Non-pigmented ciliary epithelial cell (primary cell): ENCODE measurements at places on chromosomes 3 and 15.

GRCh38 chr15:64824929-64825430 lies 467 bp downstream of the PIF1 start:
- no peak for DNase-seq

GRCh38 chr15:38565287-38565670 lies 665 bp upstream of the RASGRP1 start:
- DNase-seq, result no peak

DNA sequence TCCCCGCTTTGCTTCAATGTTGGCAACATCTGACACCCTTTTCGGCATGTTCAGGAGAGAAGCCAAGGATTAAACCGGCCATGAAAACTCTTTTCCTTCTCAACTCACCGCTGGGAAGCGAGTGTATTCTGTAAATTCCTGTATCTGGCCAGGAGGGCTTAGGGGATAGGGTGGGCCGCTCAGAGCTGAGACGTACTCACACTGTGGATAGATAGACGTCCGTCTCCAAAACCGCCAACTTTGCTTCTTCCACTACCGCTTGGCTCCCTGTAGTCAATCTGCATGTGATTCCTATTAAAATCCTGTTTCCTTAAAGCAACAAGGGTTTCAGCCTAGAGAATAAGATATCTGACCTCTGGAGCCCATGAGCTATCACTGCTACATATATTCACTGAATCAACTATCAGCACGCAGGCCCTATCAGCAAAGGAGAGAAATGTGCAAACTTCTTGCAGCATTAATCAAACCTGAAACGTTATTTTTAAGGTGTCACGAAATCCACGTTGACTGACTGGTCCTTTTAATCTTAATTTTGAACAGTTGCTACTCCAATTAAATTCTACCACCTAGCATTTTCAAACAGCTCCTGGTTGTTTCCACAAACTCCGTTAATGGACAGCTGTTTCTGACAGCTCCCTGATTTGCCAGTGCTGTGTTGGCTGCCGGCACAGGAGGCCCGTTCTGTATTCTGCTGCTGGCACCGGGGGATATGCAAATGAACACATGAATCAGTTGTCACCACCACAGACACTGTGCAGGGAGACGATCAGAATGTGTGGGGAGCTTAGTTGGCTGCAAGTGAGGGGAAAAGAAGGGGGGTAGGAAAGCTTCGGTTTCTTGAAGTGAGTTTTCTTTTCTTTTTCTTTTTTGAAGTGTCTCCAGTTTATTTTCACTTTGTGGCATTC lies 438.9 kb upstream of the ARRDC4 start:
- no peak for DNase-seq

GRCh38 chr15:84603630-84604379 lies 3.0 kb downstream of the ZSCAN2 start:
- DNase-seq, result no peak

- DNase-seq, result no peak
Observed at GRCh38 chr15:96851613-96852012, 521.1 kb downstream of the NR2F2 start.

DNA sequence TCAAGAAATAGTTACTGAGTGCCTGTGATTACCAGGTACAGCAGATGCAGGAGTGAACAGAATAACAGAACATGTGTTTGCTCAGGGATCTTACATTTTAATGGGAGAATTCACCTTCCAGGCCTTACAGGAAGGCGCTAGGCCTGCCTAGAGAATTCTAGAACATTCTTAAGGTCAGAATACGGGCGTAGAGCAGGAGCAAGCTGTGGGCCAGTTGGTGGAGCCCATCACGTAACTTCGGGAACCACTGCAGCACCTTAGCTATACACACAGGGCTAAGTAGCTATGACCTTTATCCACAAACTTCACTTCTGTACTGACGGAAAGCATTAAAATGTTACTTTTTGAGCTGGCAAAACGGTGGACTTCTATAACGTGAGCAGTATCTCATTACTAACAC lies 743 bp upstream of the DAZL start:
- no peak for DNase-seq
